ENCODE measurements at places on chromosomes 5 and 9. TPM values are rescaled to one million over a fixed set of nuclear protein-coding genes. Genes with fewer than 3 reads are reported as not detected.
A peak's percentile ranks its signal among the peaks of the same experiment; 100 is the strongest.

- DNase-seq: no peak
Measured at GRCh38 chr9:6639622-6640021, 5.9 kb downstream of the GLDC start.

- DNase-seq: no peak
Measured at GRCh38 chr9:73371801-73372200, 220.1 kb downstream of the ANXA1 start.

DNA sequence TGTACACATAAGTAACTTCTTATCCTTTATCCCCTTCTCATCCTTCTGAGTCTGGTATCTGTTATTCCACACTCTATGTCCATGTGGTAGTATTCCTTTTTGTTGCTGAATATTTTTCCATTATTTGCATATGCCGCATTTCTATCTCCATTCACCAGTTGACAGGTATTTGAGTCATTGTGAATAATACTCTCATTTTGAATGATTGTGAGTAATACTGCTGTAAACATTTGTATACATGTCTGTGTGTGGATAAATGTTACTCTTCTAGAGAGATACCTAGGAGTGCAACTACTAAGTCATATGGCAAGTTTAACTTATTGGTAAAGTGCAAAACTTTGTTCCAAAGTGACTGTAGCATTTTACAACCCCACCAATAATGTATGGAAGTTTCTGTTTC is 15.6 kb downstream of the RIC1 start:
- no peak for DNase-seq

- no peak for DNase-seq
Measured at GRCh38 chr5:170626507-170627150, 122.8 kb downstream of the KCNIP1 start.

DNA sequence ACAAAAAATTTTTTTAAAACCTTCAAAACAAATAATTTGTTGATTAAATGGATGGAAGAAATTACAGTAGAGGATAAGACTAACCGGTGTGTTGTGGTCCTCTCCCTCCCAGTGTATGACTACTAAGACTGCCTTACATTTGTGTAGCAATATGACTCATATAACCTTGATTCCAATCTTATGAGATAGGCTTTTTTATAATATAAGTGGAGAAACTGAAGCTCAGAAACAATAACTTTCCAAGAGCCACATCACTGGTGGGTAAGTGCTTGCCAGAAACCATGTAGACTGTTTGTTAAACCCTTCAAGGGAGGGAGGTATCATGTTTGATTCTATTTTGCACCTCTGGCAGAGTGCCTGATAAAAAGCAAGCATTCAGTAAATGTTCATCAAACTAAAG is 47.5 kb downstream of the NLN start:
- peak; percentile 52 for DNase-seq

DNA sequence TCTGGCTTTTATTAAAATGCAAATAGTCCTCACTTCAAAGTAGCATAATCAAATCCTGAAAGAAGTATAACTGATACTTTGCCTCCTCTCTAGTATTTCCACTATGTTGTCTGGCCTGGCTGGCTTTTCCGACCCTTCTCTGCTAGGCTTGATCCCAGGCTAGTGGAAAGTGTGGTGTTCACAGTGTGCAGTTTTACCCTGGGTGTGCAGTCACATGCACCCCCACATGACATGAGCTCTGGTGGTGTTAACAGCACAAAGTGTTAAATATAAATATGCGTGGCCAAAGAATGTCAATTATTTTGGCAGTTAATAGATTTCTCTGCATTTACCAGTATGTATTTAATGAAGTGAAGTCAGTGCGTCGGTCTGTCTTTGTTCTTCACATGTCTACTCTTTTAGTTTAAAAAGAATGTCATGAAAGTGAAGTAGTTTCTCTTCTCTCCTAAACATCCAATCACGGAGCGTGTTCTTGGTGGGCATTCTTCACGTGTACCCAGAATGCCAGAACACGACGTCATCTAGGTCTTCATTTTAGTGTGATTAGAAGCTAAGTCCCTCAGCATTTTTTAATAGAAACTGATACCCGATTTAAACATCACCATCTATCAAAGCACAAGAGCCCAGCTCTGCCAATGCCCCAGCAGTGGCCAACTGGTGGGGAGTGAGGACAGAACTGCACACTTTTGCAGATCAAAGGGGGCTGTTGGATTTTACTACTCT is 286.4 kb downstream of the FANCC start:
- no peak for DNase-seq

DNA sequence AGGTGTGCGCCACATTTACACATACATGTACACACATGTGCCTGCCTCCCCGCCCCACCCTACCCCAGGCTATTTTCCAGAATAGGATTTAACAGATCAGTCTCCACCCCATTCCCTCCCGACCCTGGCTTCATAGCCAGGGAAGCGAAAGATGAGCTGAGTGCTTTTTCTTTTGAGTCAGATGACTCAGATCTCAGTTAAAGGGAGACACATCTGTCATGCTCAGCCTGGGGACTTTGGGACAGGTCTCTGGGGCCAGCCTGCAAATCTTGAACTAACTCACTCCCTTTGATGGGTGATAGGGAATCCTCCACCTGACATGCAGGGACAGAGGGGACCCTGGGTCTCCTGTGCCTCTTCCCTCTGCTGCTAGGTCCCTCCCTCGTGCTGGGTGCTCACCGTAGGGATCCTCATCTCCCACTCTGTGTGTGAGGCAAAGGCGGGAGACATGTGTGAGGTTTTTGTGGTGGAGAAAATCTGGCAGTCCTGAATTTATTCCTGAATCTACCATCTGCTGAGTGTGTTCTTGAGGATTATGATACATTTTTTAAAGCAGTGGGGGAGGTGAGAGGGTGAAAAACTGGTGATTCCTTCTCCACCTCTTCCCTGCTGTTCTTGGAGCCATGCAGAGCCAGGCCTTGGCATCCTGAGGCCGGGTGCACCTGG is 37.7 kb downstream of the NEUROG1 start:
- DNase-seq: no peak

- no peak for DNase-seq
Measured at GRCh38 chr5:22567983-22568382, 285.2 kb downstream of the CDH12 start.

DNA sequence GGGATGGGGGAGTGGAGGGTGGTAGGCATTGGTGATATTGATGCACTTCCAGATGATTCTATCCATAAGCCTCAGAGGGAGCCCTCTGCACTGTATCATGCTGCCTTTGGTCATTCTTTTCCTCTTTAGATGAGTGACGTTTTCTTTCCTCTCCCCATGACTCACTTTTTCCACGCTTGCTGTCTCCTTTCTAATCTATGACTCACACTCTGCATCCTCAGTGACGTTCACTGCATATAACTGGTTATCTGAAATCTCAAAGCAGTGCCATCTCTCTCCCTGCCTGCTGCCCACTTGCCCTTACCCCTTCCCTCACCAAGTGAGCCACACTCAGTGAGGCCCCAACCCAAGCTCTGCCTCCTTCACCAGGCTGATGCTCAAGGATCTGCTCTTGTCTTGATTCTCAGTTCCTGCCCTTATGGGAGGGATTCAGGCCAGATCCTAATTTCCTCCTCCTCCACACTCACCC is 31.6 kb downstream of the PTGS1 start:
- peak; percentile 94 for DNase-seq

- DNase-seq: no peak
Measured at GRCh38 chr5:140647042-140647419, 399 bp downstream of the NDUFA2 start.

DNA sequence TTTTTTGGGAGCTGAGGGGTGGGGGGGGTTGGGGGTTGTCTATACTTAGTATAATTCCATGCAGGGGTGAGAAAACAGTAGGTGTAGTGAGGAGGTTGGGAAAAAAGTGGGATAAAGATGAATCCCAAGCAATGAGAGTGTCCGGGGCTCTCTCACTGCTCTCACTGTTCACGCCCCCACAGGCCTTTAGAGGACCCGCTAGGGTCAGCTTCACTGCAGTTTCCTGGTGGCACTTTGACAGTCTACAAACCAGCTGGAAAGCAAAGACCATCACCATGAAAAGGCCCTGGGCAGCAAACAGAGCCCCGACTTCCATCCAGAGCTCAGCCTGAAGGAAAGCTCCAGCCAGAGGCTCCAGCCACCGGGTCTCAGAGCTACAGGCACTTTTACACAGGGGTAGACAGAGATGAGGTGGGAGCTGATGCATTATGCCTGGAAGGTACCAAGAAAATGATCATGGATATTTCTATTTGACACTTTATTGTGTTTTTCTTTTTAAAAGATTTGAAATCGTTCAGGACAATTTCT is 355.1 kb downstream of the ADAMTS6 start:
- no peak for DNase-seq

GRCh38 chr9:128728298-128728697 is 4.4 kb upstream of the ZDHHC12 start:
- no peak for DNase-seq

DNA sequence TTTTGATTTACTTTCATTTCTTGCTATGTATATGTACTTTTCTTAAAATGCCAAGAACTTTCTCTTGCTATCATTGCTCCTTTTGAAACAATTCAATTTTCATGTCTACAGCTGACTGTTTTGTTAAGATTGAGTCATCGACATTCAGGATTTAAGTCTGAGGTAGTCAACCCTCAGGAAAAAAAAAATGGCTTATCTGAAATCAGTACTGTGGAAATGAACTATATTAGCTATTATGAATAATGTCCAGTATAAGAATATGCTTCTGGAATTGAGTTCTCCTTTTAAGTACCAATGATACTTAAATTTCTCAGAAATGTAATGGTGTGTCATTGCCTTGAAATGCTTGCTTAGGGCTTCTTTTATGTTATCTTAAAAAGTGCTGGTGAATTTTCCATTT is 37.9 kb downstream of the TNFAIP8 start:
- no peak for DNase-seq

GRCh38 chr9:26802921-26803320 is 89.7 kb downstream of the CAAP1 start:
- DNase-seq: no peak

DNA sequence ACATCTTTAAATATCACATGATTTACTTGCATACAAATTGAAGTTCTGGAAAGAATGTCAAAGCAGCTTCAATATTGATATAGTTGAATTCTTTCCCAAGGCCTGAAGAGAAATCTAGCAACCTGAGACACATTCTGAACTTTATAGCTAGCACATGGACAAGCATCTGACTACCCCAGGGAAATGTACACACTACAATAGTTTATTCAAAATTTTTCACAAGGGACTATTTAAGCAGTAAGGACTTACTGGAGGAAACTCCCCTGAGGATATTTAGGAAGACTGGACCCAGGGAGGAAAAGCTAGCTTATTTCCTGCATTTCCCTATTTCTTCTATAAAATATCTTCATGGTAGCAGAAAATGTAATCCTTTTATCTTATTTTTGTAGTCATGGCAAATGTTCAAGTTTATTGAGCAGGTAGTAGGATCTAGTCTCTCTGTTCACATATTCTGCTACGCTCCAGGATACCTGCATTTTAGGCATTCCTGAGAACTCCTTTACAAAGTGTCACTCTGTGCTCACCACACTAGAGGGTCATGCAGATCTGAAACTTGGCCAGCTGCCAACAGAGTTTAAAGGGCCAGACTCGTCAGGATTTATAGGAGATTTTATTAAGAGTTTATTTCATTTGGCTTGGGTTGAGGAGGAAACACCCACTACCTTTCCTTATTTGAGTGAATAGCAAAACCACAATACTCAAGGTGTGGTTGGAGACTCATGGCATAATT is 348.4 kb upstream of the FTMT start:
- DNase-seq: no peak

- DNase-seq: no peak
Measured at GRCh38 chr9:38181232-38181631, 112.2 kb upstream of the SHB start.

DNA sequence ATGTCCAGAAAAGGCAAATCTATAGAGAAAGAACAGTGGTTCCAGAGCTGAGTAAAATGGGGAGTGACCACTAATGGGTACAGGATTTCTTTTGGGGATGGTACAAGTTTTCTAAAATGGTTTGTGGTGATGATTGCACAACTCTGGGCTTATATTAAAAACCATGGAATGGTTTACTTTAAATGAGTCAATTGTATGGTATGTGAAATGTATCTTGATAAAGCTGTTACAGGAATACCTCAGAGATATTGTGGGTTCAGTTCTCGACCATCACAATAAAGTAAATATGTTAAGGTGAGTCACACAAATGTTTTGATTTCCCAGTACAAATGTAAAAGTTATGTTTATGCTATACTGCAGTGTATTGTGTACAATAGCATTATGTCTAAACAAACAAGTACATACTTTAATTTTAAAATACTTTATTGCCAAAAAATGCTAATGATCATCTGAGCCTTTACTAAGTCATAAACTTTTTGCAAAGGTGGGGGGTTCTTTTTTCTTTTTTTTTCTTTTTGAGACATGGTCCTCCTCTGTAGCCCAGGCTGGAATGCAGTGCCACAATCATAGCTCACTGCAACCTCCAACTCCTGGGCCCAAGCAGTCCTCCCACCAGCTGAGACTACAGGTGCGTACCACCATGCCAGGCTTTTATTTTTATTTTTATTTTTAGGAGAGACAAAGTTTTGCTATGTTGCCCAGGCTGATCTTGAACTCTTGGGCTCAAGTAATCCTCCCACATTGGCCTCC is 65.9 kb downstream of the SHOC1 start:
- DNase-seq: peak; percentile 11

GRCh38 chr9:71479621-71480020 is 288.7 kb downstream of the CEMIP2 start:
- no peak for DNase-seq

DNA sequence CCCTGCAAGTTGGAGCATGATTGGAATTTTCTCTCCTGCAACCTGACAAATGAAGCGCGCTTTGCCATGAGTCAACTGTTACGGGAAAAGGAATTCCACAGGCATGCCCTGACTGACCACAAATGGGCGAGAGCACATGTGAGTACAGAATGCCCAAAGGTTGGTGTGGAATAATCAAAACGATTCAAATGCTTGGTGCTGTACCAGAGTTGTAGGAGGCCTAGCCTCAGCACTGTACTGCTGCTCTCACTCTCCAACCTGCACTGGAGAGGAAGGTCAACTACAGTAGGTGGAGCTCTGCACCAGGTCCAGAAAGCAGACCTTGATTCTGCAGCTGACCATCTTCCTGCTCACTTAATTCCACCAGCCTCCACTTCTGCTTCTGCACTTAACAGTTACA is 406.9 kb upstream of the ACTBL2 start:
- DNase-seq: peak; percentile 11

GRCh38 chr5:10921160-10921559 is 160.1 kb upstream of the DAP start:
- DNase-seq: no peak

DNA sequence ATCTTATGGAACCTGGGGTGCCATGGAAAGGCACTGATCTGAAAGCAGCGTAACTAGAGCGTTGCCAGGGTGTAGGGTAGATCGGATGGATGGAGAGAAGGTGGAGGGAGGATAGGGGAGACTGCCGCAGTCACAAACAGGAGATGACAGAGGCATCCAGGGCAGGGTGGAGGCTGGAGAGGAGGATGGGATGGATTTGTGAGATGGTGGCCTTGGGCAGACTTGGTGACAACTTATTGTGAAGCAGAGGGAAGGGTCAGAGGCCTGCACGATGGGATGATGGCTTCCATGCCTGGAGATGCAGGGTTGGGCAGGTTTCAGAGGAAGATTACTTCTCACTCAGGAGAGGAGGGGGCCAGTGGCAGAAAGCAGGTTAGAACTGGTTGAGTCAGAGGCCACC is 2.4 kb downstream of the GLIPR2 start:
- DNase-seq: no peak

Gene FBP1
- total RNA-seq: 0.95 TPM

Gene TAF11L13
- total RNA-seq: not detected

Gene SGCD
- total RNA-seq: not detected

Gene NPR3
- 0.04 TPM for total RNA-seq

Gene OBP2B
- total RNA-seq: not detected

Gene IFNK
- total RNA-seq: not detected

Gene CDH9
- not detected for total RNA-seq

Gene MYORG
- 5.7 TPM for total RNA-seq

Gene ANKRD34B
- total RNA-seq: not detected

Gene CFAP90
- not detected for total RNA-seq

Gene TMEM215
- total RNA-seq: 0.18 TPM

Gene PHF24
- not detected for total RNA-seq

All from pulmonary artery endothelial cell (primary cell).